ENCODE measurements at places on chromosomes 6 and 20. TPM values are rescaled to one million over a fixed set of nuclear protein-coding genes. Genes with fewer than 3 reads are reported as not detected.

DNA sequence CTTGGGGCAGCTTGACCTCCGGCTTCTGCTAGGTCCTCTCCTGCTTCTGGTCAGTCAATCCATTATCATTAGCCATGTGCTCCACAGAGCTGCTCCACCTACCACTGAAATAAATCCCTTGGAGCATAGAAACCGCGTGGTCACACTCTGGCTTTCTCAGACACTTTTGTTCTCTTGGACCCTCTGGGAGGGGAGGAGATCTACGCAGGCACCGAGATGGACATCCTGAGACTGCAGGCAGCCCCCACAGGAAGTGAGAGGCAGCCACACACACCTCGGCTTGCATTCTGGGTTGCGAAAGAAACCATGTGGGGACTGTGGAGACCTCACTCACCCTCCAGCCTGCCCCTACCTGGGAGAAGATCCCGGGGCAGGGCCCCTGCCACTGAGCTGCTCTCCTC, 79.5 kb downstream of the FYN start:
- peak; percentile 68 for DNase-seq
- H3K27ac ChIP-seq = peak overlapping the region; percentile 97
- H3K36me3 ChIP-seq = peaks cover 62% of the 10 kb centered on the region
- peaks cover 73% of the 10 kb centered on the region for H3K4me1 ChIP-seq

DNA sequence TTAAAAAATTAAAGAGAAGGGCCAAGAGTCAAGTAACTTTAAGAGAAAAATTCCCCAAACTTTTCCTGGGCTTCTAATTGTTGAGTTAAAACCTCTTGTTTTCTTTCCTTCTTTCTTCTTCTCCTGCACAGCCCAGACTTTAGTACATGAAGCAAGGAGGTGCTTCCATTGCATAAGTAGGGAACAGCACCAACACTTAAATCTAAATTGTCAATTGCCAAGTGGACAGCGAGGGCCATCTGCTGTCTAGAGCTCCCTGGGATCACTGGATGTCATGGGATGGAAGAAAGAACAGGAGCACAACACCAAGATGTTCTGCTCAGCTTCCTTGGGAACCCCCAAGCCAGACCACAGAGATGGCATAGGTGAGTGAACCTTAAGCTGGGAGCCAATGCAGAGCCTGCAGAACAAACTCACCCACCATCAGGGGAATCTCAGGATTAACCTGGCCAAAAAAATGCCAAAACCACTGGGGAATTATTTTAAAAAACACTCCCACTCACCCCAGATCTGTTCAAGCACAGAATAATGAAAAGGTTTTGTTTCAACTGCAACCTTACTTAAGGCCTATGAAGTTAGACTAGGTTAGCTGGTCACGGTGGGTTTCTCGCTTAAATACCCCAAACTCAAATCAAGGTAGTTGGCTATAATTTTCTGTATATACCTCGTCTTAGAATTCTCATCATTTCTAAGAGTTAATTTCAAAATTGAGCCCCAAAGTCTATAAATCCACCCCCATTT, 67.8 kb downstream of the TNFRSF21 start:
- H3K27ac ChIP-seq = no peak overlapping the region
- no peaks in the 10 kb centered on the region for H3K27me3 ChIP-seq
- no peak for DNase-seq
- H3K4me3 ChIP-seq = no peak overlapping the region

DNA sequence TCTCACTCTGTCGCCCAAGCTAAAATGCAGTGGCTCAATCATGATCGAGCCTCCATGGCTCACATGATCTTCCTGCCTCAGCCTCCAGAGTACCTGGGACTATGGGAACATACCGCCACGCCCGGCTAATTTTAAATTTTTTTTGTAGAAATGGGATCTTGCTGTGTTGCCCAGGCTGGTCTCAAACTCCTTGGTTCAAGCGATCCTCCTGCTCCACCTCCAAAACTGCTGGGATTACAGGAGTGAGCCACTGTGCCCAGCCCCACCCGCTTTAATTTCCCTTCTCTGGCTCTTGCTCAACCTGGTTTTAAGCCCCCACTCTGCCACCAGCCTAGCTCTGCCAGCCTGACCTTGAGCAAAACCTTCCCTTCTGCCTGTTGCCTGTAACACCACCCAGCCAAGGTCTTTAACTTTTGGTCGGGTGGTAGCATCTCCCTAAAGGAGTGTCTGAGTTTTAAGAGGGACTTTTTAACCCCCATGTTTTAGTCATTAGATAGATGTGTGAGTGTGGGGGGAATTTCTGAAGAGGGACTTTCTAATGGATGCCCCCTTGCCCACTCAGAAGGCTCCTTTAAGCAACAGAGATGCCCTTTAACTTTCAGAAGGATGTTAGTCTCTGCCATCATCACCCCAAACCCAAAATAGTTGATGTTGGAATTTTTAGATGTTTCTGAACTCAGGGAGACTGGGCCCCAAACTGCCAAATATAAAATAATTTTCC, 71.8 kb upstream of the FOXP4 start:
- H3K4me1 ChIP-seq = peaks cover 6% of the 10 kb centered on the region
- no peak overlapping the region for H3K4me3 ChIP-seq
- DNase-seq = no peak
- no peaks in the 10 kb centered on the region for H3K36me3 ChIP-seq
- H3K27ac ChIP-seq = no peak overlapping the region
- peaks cover 66% of the 10 kb centered on the region for H3K27me3 ChIP-seq

GRCh38 chr6:20056350-20056992, 155.8 kb downstream of the MBOAT1 start:
- no peak overlapping the region for H3K4me3 ChIP-seq
- H3K27me3 ChIP-seq = peaks cover 3% of the 10 kb centered on the region
- no peak for DNase-seq
- H3K4me1 ChIP-seq = no peaks in the 10 kb centered on the region

Gene POM121L2
- not detected for total RNA-seq
